Right atrium auricular region (tissue), 2 donors: ENCODE measurements at places on chromosomes 11 and 22.

DNA sequence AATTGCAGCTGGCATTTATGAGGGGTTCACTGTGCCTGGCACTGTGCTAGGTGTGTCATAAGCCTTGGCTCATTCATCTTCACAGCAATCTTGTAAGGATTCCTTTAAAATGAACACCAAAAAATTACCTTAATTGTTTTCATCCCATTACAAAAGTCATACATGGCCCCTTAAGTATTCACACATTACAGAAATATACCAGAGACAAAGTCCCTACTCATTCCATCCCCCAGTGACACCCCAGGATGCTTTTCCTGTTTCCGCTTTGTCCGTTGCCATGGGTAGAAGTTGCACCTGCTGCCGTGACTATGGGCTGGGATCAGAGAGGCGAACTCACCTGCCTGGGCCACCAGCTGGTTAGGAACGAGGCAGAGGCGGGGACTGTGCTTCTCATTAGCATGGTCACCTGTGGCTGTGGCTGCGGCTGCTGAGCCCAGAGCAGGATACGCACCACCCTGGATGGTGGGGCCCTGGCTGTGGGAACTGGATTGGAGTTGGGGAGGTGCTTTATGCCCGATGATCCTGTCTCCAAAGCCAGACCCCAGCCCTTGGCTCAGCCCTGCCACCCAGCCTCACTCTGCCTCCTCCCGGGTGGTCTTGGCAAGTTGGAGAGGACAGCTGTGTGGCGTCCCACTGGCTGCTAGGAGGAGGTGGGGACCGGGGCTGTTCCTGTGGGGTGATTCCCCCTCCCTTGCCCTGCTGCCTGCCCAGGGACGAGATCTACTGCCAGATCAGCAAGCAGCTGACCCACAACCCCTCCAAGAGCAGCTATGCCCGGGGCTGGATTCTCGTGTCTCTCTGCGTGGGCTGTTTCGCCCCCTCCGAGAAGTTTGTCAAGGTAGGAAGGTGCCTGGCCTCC, 60.8 kb downstream of the MYO7A start:
- DNase-seq, result no peak

GRCh38 chr11:221998-222789, 13.9 kb downstream of the SIRT3 start:
- DNase-seq, result no peak

DNA sequence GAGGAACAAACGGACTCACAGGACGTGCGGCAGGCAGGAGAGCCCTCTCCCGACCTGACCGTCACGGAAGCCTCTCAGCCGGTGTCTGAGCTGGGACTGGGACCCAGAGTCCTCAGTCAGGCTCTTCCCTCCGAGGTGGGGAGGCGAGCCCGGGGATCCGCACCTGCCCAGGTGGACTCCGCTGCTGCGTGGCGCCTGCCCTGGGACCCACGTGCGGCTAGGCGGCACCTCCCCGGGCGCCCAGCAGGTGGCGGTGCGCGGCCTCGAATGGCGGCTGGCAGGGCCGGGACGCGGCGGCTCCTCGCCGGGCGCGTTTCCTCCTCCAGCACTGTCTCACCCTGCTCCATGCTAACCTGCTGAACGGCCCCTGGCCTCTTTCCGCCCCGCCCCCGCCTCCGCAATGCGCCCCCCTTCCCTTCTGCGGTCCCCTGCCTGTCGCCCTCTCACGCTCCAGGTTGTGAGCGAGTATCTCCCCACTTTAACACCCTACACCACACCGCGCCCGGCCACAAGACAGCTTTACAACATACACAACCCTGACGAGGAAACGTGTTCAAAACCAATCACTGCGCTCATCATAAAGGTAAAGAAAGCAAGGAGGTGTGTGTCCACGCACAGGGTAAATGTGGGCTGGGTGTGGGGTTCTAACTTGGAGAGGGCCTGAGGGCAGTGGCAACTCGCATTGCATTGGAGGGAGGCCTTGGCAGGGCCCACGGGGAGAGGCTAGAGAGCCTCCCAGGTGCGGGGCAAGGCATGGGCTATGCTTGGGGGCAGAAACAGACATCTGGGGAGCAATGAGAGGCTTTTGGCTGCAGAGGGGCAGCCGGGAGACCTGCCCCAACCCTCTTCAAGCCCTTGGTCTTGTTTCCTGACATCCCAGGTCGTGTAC, 25.9 kb upstream of the ATXN10 start:
- peak; percentile 63 for DNase-seq

GRCh38 chr11:38123673-38124072, 1525.6 kb upstream of the RAG2 start:
- DNase-seq, result no peak

- DNase-seq, result no peak
Observed at GRCh38 chr11:14288189-14288935, 70.6 kb downstream of the RRAS2 start.

DNA sequence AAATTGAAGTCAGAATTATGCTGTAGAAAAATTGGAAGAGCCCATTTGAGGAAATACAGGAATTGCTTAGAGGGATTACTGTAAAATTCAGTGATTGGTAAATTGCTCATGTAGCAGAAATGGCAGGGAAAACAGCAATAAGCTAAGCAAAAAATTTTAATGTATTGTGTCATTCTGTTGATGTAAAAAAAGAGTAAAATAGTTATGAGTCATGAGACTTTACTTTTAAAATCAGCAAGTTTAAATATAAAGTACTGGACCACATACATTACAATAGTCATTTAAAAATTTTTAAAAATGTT, 10.4 kb downstream of the PDHX start:
- DNase-seq, result no peak

GRCh38 chr11:86978247-86978646, 23.1 kb upstream of the FZD4 start:
- DNase-seq, result peak; percentile 87
